ENCODE measurements at places on chromosomes 6 and 20.
A peak's percentile ranks its signal among the peaks of the same experiment; 100 is the strongest.

DNA sequence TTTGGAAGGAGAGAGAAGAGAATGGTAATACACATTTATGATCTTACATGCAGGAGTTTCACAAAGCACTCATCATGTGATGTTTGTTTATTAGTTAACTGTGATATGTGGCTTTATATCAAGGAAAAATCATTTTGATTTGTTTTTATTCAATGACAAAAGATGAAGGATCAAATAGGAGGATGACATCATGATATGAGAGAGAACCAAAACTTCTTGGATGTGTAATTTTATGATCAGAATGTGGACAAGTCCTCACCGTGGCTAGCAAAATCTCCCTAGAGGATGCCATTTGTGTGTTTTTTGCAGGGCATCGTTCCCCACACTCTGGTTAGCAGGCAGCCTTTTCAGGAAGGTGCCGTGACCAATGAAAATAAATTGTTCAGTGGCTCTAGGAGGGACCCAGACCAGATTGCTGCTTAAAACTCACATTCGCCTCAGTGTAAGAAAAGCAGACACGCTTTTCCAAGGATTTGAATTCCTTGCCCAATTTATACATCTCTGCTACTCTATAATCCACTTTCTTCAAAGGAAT lies 552.7 kb downstream of the NKAIN2 start:
- DNase-seq: no peak

GRCh38 chr20:44342248-44342647 lies 5.4 kb downstream of the R3HDML start:
- DNase-seq: no peak

- peak; percentile 50 for DNase-seq
Measured at GRCh38 chr6:159981403-159982245, 12.7 kb downstream of the IGF2R start.

DNA sequence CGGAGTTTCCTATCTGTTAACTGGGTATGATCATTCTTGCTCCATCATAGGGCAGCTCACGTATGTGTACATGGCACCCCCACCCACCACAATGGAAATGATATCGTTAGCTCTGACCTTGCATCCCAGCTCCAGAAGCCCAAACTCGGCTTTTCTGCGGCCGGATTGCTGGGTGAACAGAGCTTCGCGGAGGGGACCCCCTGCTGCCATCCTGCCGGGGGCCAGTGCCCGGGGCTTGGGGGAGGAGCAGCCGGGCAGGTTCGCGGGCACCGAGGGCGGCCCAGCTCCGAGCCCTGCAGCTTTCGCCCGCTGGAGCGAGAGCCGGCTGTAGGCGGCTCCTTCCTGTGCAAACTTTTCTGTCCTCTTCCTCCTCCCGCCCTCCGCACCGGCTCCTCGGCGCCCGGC lies 24.9 kb upstream of the FUCA2 start:
- DNase-seq: peak; percentile 22

- peak; percentile 84 for DNase-seq
Measured at GRCh38 chr6:27138837-27139755, 108.4 kb upstream of the PRSS16 start.

DNA sequence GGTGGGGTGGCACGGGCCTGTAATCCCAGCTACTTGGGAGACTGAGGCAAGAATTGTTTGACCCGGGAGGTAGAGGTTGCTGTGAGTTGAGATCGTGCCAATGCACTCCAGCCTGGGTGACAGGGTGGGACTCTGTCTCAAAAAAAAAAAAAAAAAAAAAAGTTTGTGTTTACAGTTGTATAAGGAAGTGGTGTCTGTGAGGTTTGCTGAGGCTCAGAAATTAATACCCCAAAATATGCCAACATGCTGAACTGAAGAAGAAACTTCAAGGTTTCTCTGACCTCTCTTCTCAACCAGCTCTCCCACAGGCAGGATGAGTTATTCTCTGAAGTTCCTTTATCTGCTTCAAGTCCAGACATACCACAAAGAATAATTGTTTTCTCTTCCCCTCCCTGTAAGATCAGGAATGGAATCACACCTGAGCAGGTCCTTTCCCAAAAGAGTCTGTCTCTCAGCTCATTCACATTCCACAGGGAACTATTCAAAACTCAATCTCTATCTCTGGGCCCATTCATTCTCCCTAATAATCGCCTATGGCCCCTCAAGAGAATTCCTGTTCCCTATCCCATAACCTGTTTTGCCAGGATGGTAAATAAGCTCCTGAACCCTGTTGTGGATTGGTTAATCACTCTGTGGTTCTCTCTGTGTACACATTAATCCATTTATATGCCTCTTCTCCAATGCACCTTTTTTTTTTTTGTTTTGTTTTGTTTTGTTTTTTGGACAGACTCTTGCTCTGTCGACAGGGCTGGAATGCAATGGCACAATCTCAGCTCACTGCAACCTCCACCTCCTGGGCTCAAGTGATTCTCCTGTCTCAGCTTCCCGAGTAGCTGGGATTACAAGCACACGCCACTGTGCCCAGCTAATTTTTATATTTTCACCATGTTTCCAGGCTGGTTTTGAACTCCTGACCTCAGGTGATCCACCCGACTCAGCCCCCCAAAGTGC lies 17.4 kb upstream of the KIFC1 start:
- no peak for DNase-seq

- peak; percentile 21 for DNase-seq
Measured at GRCh38 chr6:99613409-99613704, 6.7 kb downstream of the PRDM13 start.

DNA sequence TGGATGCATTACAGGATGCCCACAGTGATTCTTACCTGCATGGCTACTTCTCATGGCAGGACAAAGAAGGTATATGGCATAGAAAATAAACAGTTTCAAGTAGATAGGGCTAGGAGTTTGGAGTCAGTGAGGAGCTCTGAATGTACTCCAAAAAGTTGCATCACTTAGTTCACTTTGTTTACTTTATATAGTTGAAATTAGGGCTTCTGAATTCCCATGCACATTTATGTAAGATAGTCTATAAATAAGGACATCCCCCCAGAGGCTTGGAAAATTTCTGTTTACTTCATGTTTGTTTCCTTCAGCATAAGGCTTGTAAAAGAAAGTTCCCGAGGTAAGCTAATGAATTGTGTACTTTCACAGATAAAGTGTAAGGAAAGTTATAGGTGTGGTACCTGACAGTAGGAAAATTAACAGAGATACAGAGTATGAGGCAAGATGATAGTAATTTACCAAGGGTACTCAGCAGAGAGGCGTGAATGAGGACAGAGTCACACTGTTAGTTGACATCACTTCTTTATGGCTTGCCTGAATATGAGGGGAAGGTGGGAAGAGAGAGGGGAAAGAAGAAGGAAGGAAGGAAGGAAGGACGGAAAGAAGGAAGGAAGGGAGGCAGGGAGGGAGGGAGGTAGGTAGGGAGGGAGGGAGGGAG lies 51.1 kb downstream of the ADTRP start:
- DNase-seq: no peak

DNA sequence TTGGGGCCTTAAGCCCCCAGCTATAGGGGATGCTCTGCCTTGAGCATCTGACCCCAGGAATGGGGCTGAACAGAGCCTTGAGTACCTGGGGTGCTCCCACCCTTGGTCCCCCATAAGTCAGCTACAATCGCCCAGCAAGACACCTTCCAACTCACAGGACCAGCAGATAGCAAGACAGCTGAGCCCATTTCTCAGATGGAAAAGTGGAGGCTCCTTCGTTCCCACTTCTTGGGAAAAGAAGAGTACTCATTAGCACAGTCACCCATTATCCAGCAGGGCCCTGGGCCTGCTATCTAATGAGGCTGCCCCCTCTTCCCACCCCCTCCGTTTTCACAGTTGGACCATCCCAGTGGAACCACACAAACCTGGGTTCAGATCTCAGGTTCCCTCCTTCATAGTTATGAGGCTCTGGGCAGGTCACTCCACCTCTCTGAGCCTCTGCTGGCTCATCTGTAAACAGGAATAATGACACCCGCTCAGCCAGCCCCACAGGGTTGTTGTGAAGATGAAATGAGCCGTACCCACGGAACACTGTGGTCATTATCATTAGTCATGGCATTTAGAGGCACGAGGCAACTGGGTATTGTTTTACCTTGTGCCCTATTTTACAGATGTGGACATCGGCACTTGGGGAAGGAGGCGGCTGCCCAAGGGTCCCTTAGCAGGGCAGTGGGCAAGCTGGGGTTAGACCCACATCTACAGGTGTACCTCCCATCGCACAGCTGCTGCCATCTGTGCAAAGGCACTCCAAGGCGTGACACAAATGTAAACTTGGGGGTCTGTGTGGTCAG lies 4.5 kb downstream of the LPIN3 start:
- no peak for DNase-seq

- no peak for DNase-seq
Measured at GRCh38 chr6:122709922-122710512, 69.5 kb upstream of the FABP7 start.

GRCh38 chr20:54744097-54744496 lies 268.7 kb downstream of the DOK5 start:
- DNase-seq: no peak

DNA sequence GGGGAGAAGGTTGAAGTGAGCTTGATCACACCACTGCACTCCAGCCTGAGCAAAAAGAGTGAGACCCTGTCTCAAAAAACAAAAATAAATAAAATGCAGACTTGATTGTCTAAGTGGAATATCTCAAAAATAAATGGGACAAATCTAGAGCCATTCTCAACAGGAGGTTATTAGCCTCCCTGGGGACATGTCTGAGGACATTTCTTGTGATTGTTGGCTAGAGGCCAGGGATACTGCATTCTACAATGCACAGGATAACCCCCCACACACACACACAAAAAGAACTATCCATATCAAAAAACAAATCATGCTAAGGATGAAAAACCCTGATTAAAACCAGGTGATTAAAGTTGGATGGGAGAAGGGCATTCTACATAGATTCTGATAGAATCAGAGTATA lies 37.5 kb downstream of the FAM217A start:
- DNase-seq: no peak

- DNase-seq: no peak
Measured at GRCh38 chr6:170007468-170008293, 256.3 kb downstream of the ERMARD start.

GRCh38 chr20:47354714-47355488 lies 1.6 kb downstream of the ZMYND8 start:
- no peak for DNase-seq

DNA sequence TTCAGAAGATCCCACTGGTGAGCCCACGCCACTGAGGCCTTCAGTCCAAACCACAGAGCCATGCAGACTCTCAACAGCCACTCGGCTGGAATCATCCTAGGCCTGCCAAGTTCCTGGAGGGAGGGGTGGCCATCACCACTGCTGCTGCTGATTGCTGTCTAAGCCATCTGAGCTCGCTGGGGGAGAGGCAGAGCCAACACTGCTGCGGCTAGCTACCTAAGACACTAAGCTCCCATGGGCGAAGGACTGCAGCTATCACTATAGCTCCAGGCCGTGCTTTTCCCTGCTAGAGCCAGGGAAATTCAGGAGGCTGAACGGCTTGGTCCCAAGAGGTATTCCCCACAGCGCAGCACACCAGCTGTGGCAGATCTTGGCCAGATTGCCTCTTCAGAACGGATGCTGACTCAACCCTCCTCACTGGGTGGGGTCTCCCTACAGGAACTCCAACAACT lies 73.6 kb downstream of the TBC1D32 start:
- DNase-seq: peak; percentile 37

DNA sequence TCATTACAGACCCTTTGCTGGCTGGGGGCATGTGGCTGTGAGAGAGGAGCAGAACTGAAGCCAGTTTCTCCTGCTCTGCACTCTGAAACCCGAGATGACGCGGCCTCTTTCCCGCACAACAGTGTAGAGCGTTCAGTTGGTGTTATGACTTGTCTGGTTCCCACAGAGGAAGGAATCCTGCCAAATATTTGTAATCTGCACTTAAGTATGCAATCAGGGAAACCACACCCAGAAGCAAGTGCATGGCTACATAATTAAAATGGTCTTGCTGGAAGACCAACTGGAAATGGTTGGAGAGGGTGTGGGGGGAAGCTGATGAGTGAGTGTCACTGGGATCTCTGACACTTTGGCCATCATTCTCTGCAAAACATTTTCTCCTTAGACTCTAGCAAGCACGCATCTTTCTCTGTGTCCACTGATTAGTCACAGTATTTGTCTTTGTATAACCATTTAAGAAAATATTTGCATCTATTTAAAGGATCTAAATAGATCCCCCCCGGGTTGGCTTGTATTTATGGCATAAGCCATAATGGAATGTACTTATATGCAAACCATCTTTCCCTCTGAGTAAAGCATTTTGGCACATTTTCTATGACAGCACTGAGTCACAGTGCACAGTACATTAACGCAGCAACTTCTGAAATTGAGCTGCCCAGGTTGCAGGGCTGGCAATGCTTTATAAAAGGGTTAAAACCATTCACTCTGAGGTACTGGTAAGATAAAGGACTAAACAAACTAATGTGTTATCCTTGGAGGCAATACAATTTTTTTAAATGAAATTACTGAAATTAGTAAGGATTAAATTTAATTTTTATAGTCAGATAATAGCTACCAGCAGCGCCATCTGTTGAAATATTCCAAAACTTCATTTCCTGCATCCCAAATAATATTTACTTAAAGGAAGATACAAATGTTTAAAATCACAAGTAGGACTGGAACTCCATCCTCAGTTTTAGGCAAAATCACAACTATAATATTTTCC lies 76.7 kb downstream of the FOXC1 start:
- peak; percentile 98 for DNase-seq
